ENCODE measurements at places on chromosomes 16 and 17.

GRCh38 chr17:5770441-5771270 is 186.3 kb upstream of the NLRP1 start:
- DNase-seq, result no peak

- DNase-seq, result no peak
Observed at GRCh38 chr17:2194889-2195335, 108.7 kb downstream of the SMG6 start.

DNA sequence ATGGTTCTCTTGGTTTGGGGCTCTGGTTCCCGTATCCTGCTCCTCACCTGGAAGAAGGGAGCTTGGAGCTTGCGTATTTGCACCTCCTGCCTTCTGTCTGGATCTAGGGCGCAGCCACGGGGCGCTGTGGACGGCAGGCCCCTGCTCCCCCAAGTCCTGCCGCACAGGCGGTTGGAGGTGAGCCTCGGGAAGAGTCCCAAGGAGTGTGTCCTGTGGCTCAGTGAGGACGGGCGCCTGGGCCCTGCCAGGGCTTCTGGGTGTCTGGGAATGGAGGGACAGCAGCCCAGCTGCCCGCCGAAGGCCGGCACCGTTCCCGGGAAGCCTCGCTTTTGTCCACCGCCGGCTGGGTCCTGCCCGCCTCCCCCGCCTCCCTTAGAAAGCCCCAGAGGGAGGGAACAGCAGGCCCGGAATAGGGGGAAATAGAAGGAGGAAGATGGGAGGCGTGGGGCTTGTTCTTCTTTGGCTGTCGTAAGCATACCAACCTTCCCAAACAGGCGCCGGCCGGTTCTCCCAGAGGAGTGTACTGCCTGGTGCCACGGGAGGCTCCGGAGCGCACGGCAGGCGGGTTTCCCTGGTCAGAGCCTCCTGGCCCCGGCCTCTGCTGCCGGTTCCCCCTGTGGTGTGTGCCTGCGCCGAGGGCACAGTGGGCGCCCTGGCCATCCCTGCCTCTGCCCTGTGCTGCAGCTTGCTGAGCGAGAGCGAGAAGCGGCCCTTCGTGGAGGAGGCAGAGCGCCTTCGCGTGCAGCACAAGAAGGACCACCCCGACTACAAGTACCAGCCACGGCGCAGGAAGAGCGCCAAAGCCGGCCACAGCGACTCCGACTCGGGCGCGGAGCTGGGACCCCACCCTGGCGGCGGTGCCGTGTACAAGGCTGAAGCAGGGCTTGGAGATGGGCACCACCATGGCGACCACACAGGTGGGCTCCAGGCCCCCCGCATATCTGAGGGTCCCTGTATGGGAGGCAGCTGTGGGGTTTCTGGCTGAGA is 1.8 kb downstream of the SOX8 start:
- DNase-seq, result no peak

- no peak for DNase-seq
Observed at GRCh38 chr16:8047736-8048135, 542.6 kb downstream of the TMEM114 start.

DNA sequence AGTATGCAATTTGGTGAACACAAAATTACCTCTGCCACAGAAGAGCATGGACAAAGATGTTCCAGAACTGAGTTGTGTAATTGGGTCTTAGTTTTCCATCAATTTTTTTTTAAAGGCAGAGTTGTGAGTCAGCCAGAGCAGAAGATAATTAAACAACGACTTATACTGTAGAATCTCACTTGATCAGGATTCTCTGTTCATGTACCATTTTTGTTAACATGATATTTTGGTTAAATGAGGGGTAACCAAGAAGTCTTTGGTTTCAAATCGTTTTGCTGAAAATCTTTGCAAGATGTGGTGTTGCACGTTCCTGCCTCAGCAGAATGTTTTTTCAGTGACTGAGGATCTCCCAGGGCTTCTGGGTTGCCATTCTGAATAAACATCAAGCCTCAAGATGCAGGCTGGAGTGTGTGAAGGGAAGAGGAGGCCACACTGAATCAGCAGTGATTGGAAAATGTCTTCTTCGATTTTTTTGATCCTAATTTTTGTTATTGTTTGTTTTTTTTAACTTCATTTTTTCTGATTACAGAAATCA is 232.6 kb upstream of the IRX3 start:
- DNase-seq, result no peak
